Stimulated activated naive CD4-positive, alpha-beta T cell (primary cell): ENCODE measurements at places on chromosomes 12 and 14.

- no peak for DNase-seq
These were observed 70.7 kb downstream of the SCARB1 start for GRCh38 chr12:124792961-124793441.

DNA sequence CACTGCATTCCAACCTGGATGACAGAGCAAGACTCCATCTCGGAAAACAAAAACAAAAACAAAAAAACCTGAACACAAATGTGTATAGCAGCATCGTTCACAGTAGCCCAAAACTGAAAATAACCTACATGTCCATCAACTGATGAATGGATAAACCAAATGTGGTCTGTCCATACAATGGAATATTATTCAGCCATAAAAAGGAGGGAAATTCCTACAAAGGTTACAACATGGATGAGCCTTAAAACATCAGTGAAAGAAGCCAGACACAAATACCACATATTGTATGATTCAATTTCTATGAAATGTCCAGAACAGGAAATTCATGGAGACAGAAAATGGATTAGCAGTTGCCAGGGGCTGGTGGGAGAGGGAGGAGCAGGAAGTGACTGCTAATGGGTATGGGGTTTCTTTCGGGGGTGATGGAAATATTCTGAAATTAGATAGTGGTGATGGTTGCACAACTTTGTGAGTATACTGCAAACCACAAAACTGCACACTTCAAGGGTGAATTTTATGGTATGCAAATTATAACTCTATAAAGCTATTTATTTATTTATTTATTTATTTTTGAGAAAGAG, 4.0 kb downstream of the MYL2 start:
- no peak for DNase-seq

DNA sequence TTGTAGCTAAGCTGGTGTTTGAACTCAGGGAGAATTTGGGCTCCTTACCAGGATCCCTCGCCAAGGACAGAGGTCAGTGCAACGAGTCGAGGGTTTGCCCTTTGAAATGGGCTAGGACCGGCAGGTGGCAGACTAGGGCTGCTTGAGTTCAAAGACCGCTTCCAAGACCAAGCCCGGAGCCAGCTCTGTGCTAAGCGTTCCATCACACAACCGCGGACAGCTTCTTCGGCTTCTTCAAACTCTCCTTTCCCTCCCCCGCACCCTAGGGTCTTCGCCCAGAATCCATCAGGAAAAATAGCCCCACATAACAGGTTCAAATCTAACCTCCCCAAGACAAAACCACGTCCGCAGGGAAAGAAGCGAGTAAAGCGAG, 705 bp upstream of the FLVCR2 start:
- peak; percentile 40 for DNase-seq

GRCh38 chr14:96320605-96321004, 42.5 kb downstream of the ATG2B start:
- DNase-seq = no peak
